GM19239 (cell line): ENCODE measurements at places on chromosomes 7 and 10.

- DNase-seq, result no peak
Measured at GRCh38 chr7:32574626-32575025, 79.3 kb downstream of the AVL9 start.

DNA sequence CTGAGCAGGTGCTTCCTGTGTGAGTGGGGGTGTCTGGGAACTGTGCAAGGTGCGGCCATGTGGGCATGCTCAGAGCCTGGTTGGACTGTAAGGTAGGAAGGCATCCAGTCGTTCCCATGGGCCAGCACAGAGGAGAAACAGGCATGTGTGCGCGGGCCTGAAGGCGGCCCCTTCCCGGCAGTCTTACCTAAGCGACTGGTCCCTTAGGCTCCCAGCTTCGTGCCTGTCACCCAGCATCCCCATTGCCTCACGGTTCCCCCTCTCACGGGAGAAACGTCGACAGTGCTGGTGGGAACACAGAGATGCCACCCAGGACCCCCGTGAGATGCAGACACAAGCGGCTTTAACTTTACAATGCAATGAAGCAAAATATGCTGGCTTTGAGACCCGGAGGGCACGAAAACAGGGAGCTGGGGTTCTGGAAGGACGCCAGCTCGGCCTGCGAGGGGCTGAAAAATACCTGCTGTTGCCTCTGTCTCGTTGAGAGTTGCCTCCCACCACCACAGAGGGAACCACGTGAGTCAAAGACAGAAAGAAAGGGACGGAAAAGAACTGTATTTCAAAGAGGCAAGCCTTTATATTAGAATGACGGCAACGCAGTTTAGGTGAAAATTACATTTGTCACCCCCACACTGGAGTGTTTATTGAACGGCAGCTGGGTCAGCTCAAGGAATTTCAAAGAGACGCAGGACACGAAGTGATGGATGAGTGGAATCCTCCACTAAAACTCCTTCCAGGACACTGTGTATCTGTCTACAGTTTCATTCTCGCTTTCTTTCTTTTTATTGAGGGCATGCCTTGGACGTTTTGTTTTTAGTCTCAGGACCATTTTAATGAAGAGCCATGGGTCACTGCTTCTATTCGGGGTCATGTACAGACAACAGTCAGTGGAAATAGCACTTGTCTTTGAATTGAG is 128.4 kb downstream of the DNAJB6 start:
- DNase-seq, result no peak

- no peak for DNase-seq
Measured at GRCh38 chr10:102800611-102801335, 36.4 kb downstream of the CYP17A1 start.

DNA sequence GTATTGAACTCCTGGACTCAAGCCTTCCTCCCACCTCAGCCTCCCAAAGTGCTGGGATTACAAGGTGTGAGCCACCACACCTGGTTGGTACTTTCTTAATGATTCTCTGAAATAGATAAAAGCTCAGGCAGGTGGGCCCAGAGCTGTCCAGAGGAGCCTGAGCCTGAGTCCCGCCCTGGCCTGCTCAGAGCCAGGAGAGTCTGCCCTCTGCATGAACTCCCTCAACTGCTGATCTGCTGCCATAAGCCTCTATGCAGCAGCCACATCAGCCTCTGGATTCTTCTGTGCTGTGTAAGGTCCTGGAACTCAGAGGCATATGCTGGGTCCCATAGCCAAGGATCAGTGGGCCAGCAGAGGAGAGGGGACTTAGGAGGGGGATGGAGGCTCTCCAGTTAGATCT is 23.1 kb upstream of the DDIT4 start:
- DNase-seq, result no peak

DNA sequence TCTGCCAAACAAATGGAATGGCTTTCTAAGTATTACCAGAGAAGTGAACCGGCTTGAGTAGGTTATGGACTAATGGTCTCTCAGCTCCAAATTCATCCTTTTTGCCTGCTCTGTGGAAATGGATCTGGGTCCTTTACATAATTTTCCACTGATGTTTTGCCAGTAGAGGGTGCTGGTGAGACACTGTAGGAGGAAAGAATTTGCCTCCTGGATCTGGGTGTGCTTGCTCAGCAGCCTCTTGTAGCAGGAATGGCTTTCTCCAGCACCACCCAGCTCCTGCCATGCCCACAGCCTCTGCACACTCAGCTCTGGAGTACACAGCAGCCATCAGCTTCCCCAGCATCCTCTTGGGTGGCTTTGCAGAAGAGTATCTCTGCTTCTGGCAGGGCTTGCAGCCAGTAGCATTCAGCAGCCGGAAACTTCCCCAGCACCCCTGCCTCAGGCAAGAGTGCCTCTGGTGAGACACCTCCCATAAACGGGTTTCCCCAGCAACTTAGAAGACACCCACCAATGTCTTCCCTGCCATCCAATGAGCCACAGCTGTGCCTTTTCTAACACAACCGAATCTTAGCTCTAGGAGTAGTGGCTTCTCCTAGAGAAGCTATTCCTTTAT is 235.0 kb upstream of the PLPP4 start:
- DNase-seq, result peak; percentile 36

DNA sequence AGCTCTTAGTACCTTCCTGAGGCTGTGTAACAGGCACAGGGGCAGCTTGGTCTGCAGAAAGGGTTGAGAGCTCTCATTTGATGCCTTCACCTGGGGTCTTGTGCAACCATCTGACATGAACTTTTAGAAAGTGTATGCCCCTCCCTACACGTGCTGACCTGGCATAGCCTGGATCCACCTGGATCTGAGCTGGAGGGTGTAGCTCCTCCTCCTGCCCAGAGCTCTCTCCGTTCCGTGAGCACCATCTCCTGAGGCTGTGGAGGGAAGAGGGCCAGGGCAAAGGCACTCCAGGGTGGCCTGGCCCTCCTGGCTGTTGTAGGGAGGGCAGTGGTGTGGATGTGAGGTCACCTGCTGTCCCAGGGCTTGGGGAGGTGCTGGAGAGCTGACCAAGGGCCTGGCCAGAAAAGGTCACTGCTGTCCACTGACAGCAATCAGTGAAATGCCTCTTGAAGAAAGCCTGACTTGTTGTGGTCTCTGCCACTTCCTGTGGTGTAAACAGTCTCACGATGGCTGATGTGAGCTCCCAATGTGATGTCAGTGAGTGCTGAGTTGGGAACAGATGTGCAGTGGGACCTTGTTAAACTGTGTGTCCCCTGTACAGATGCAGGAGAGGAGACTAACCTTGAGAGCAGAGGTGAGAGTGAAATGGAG is 23.0 kb downstream of the AMZ1 start:
- no peak for DNase-seq

DNA sequence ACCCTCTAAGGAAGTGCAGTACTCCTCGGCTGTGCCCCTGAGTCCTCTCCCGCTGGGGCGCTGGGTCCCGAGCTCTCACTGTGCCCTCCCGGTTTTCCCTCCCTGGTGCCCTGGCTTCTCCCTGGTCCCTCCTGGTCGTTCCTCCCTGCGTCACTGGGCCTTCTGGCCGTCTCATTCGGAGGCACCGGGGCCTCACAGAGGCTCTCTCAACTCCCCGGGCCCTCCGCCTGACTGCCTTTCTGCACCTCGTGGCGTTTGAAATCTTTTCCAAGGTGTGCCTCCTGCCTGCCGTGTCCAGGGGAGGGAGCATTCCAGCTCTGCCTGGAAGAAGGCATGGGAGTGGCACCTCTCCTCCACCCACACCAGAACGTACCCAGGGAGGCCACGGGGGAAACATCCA is 174.3 kb downstream of the TCERG1L start:
- DNase-seq, result no peak

- no peak for DNase-seq
Measured at GRCh38 chr10:31099094-31099493, 67.4 kb upstream of the ZNF438 start.

DNA sequence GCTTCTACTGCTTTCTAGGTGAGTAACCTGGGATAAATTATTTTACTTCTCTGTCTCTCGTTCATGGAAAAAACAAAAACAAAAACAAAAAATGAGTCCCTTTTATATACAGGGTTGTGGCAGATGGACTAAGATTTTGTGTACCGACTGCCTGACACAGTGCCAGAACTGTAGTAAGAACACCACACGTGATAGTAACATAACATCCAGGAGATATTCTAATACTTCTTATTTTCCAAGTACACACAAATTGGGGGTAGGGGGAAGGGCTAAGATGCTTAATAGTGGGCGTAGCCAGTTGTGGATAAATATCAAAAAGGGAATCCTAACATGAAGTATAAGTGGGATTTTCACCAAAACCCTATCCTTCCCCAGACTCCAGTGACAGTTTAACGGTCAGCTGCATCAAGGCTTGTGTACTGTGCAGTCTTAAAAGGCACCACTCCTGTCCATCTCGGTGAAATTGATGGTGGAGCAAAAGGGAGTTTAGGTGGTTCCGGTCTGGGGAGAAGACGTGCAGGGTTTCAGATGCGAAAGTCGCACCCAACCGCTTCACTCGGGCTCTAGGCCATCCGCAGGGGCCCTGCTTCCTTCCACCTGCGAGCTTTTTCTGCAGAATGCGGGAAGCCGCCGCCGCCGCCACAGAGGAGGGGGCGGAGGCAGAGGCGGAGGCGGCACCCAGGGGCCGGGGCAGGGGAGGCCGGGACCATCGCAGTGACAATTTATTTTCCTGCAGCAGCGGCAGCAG is at the start of gene STAMBPL1:
Gene STAMBPL1, plus strand, starts transcription at position 712 of the 748 bp plus-strand sequence. CDS start 21,464 bp downstream, outside the sequence.
- peak; percentile 36 for DNase-seq

DNA sequence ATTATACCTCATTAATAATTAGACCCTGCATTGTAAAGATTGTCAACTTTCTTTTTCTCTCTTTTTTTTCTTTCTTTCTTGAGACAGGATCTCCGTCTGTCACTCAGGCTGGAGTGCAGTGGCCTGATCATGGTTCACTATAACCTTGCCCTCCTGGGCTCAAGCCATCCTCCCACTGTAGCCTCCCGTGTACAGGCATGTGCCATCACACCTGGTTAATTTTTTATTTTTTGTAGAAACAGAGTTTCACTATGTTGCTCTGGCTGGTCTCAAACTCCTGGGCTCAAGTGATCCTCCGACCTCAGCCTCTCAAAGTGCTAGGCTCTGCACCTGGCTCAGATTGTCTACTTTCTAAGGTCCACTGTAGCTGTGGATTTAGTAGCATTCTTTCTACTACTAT is 50.7 kb downstream of the MDFIC start:
- DNase-seq, result no peak

- no peak for DNase-seq
Measured at GRCh38 chr10:124663766-124664360, 80.3 kb downstream of the FAM53B start.

GRCh38 chr7:77199013-77199966 is at the start of gene FGL2:
TSS of gene FGL2 (minus strand) at chr7:77199819. CDS start at chr7:77199793, 26 bp downstream.
- DNase-seq, result no peak

GRCh38 chr10:43160046-43160920 is 22.0 kb downstream of the CSGALNACT2 start:
- no peak for DNase-seq

GRCh38 chr7:2002561-2003450 is 229.9 kb downstream of the MAD1L1 start:
- DNase-seq, result no peak

GRCh38 chr7:15594461-15594860 is 32.6 kb upstream of the AGMO start:
- DNase-seq, result no peak

GRCh38 chr10:131075218-131075770 is 236.2 kb downstream of the TCERG1L start:
- DNase-seq, result no peak

- DNase-seq, result no peak
Measured at GRCh38 chr7:126445991-126446390, 806.8 kb downstream of the GRM8 start.

DNA sequence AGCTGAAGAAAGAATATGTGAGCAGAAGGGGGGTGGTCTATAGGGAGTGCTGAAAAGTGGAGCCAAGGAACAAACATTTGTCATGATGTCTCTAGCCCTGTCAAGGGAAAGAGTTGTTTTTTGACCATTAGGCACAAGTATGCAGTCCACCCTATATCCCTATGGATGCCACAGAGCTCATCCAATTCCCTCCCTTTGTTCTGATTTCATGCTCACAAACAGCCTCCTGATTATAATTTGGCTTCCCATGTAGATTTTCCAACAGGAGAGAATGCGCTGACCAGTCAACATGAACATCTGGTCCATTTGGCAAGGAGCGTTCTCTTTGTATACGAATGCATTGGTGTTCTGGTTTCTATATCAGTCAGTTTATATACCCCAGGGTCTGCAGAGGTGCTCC is 12.1 kb upstream of the CEP41 start:
- no peak for DNase-seq

- no peak for DNase-seq
Measured at GRCh38 chr7:20402747-20403230, 72.1 kb downstream of the ITGB8 start.

GRCh38 chr10:3166496-3167290 is 5.9 kb downstream of the PITRM1 start:
- no peak for DNase-seq

- no peak for DNase-seq
Measured at GRCh38 chr10:117734731-117735405, 192.3 kb downstream of the EMX2 start.

GRCh38 chr10:127984945-127985344 is 78.0 kb downstream of the PTPRE start:
- DNase-seq, result no peak

DNA sequence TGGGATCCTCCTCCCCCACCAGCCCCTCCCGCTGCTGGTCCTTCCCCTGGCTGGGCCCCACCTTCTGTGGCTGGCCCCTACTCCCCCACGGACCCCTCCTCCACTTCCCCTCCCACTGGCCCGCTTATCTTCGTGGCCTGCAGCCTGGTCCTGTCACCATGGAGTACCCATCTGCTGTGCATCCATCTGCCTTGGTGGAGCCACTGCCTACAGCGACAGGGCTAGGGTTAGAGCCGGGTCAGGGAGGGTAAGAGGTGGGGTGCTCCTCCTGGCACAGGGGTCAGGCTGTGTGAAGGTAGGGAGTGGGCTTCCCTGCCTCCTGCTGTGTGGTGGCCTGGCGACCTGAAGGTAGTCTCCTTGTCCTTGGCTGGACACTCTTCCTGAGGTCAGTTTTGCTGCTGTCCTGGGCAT is 5.2 kb downstream of the ADCY1 start:
- DNase-seq, result no peak

- no peak for DNase-seq
Measured at GRCh38 chr7:106813705-106814305, 51.3 kb upstream of the PIK3CG start.

DNA sequence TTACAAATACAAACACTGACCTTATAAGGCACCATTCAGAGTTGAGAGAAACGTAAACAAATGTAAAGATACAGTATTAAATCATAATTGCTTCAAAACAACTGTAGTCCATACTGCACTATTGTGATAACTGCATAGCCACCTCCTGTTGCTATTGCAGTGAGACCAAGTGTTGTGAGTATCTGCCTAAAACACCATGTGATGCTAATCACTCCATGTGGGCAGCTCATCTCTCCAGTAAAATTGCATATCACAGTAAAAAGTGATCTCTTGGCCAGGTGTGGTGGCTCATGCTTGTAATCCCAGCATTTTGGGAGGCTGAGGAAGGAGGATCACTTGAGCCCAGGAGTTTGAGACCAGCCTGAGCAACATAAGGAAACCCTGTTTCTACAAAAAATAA is 26.8 kb upstream of the PRF1 start:
- DNase-seq, result no peak

DNA sequence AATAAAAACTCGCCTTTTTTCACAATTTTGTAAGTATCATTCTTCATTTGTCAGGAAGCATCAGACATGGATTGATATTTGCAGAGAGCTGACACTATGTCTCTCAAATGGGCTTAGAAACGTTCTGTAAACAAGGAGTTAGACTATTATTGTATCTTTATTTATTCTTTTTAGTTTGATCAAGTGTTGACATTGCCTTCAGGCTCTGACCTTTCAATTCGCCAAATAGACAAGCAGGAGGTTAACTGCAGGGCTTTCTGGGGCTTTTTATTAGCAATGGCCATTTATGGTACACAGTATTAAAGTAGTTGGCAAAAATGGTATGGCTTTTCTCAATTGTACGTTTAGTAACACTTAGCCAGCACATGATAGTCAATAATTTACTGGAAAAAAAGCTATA is 221.7 kb downstream of the ZWINT start:
- no peak for DNase-seq
